ENCODE measurements at places on chromosomes 7 and 10.

GRCh38 chr7:15709978-15710377, 23.5 kb upstream of the MEOX2 start:
- peak; percentile 39 for DNase-seq

- DNase-seq = no peak
These were observed 5.4 kb downstream of the TSPAN13 start for GRCh38 chr7:16758631-16759611.

DNA sequence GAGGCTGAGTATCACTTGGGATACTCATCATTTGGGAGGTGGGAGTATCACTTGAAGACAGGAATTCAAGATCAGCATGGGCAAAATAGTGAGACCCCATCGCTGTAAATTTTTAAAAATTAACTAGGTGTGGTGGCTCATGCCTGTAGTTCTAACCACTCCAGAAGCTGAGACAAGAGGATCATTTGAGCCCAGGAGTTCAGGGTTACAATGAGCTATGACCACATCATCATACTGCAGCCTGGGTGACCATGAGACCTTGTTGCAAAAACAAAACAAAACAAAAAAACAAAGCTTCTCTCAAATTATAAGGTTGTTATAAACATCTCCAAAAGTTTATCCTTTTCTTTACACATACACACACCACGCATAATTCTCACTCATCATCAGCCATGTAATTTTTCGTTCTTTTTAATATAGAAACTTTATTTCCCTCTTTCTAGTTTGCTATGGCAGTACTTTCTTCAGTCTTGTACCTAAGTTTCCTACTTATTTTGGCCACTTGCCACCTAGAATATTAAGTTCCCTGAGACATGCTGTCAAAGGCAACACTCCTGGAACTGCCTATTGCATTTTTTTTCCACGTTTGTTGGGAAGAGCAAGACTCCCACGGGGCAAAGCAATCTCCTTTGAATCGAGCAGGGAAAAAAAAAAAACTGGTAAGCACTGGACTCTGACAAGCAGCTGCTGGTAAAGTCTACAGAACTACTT, 37.1 kb downstream of the SKIDA1 start:
- DNase-seq = peak; percentile 10

- no peak for DNase-seq
These were observed 29.5 kb upstream of the BMS1 start for GRCh38 chr10:42753126-42753506.

- DNase-seq = no peak
These were observed 167.0 kb downstream of the PON1 start for GRCh38 chr7:95157381-95157780.

- no peak for DNase-seq
These were observed 75.9 kb upstream of the PTPRZ1 start for GRCh38 chr7:121796936-121797656.

DNA sequence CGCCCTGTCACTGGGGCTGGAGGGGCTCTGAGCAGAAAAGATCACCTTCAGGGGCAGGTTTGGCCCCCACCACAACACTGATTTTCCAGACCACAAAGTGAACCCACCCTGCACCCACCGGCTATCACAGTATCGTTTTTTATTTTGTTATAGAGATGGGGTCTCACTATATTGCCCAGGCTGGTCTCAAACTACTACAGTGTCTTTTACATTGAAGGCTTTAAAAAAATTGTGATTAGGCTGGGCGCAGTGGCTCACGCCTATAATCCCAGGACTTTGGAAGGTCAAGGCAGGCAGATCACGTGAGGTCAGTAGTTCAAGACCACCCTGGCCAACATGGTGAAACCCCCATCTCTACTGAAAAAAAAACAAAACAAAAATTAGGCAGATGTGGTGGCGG, 125.1 kb downstream of the COL26A1 start:
- no peak for DNase-seq

- DNase-seq = no peak
These were observed 59.9 kb upstream of the DNAJB12 start for GRCh38 chr10:72414642-72415041.

- DNase-seq = no peak
These were observed 404.6 kb downstream of the PHTF2 start for GRCh38 chr7:78203042-78203720.

DNA sequence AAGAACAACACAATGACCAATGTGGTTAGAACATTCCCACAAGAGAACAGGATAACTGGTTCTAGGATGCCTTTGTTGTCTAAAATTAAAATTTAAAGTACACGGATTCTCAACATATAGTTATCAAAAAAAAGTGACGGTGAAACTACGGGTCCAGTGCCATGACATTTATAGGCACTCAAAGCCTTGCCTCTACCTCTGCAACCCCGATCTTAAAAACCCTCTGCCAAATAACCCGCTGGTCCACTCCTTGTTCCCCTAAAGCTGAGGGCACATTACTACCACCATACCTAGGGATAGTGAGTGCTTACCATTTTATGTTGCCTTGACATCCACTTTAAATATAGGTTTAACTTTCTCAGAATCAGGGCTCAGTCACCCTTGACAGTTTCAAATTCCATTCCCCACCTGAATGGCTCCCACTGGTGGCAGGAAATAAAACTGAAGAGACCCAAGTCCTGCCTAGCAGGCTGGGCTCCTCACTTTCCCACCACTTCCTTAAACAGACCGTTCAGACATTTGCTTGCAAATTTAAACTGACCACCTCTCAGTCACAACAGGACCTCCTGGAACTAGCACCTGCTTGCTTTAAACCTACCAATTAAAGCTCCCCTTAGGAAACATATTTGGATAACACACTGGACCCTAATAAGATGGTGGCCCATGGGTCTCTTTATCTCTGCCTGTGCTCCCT, 169.9 kb upstream of the ASAH2 start:
- DNase-seq = peak; percentile 47

- no peak for DNase-seq
These were observed 32.6 kb upstream of the MXI1 start for GRCh38 chr10:110174816-110175215.

DNA sequence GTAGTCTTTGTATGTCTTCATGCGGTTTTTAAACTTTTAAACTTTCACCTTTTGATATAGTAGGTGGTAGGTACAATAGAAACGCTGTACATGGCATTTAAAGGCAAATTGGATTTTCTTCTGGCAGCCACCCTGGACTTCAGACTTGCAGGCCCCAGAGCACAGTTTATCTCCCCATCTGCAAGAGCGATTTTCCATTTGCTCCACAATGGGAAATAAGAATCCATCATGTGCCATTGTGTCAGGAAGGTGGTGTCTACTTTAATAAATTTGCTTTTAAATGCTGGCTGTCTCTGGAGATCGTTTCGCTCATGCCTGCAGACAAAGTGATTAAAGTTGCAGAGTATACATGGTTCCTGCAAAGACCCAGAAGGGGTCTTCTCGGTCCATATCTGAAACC, 38.9 kb downstream of the UNC5B start:
- no peak for DNase-seq

DNA sequence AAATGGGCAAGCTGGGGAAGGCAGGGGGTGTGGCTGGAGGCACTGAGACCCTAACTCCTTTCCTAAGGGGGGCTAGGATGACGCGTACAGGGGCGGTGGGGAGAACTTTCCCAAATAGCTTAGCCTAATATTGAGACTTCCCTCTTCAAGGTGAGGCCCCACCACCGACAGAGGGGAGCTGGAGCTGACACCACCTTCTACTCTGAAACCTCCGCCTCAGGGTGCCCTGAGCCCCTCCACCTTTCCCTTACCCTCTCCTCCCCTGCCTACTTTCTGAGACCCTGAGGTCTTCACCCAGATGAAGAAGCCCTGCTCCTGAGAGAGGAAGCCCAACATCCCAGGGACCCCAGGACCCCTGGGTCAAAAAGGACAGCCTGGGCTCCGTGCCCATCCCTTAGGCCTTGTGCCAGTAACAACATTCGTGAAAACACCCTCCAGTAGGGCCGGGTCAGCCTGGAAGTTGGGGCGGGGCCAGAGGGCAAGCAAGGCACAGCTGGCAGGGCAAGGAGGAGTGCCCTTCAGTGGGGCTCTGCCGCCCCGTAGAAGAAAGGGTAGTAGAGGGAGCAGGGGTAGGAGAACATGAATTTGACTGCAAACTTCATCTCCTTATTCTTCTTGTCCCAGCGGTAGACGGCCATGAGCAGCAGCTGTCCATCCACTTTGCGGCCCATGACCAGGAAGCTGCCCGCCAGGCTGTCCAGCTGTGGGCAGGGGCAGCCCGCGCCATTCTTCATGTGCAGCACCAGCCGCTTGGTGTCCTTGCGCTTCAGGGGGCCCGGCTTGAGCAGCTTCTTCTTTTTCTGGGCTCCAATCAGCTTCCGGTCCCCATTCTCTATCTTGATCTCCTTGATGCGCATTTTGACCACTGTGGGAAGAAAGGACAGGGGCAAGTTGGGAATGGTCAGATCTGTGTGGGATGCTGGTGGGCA, 4.5 kb downstream of the SFRP5 start:
- no peak for DNase-seq

DNA sequence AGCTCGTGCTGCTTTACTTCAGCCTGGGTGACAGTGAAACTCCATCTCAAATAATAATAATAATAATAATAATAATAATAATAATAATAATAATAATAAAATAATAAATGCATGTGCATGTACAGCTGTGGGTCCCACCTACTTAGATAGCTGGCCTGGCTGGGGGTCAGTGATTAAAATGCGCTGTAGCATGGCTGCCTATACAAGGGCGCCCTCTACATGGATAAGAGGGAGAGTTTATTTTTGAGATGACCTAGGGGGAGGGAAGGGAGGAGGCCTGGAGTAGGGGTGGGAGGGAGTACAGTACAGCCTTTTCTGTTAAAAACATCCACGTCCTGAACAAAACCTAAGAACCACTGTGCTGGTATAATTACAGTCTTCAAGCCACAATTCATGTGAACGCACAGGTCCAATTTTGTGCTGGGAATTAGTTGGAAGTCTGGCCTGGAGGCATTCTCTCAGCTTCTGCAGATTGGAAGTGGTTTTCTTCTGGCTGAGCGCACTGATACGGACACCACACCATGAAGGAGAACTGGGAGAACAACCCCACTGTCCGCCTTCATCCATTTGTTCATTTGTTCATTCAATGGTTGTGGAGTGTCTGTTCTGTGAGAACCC, 146.5 kb downstream of the TMEM178B start:
- peak; percentile 36 for DNase-seq

- DNase-seq = no peak
These were observed 15.2 kb upstream of the CYREN start for GRCh38 chr7:135185471-135186260.

- no peak for DNase-seq
These were observed 14.9 kb downstream of the GTF2I start for GRCh38 chr7:74672343-74672915.

DNA sequence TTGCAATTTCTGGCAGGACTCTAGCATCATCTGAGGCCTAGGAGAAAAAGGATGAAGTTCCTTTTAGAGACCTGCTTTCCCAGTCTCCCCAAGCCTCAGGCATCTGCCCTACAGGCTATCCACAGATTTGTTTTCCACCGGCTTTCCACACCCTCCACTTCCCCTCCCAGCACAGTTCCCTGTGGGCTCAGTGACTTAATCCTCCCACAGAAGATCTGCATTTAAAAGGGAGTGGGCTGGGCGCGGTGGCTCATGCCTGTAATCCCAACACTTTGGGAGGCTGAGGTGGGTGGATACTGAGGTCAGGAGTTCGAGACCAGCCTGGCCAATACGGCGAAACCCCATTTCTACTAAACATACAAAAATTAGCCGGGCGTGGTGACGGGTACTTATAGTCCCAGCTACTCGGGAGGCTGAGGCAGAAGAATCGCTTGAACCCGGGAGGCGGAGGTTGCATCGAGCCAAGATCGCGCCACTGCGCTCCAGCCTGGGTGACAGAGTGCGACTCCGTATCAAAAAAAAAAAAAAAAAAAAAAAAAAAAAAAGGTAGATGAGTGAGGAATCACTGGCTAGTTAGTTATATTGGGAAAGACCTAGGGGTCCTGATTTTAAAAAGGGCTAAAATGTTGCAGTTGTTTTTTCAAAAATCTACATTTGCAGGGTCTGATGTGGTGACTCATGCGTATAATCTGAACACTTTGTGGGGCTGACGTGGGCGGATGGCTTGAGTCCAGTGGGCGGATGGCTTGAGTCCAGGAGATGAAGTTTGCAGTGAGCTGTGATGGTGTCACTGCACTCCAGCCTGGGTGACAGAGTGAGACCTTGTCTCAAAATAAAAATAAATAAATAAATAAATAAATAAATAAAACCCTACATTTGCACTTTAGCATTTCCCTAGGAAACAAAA, 119.5 kb downstream of the BAMBI start:
- peak; percentile 59 for DNase-seq

- DNase-seq = no peak
These were observed 133.1 kb upstream of the PPP1R3A start for GRCh38 chr7:114051871-114052331.

DNA sequence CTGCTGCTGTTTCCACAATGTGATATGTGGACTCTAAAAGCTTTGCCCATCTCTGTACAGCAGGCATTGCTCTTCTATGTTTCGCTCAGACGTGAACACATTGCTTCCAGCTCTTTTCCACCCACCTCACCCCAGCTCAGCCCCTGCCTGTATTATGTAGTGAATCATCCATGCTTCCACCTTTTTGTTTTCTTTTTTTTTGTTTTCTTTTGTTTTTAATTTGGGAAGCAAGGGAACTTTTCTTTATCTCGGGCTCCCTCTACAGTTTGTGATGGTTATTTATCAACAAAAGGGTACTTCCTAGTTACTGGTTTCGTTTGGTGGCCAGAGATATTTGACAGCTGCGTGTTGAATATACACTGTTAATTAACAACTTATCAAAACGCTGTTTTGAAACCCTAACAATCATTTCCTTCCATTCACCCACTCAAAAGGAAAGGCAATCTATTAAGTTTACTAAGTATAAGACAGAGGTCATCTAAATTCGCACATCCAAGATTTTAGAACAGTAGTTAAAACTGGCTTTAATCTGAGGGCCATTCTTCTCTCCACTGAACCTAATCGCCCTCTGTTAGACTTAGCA, 127.9 kb upstream of the STK17A start:
- DNase-seq = peak; percentile 76

- no peak for DNase-seq
These were observed 195.4 kb upstream of the GHITM start for GRCh38 chr10:83943920-83944319.

GRCh38 chr7:50801907-50802306, 19.2 kb upstream of the GRB10 start:
- DNase-seq = no peak
